ENCODE measurements at places on chromosomes 3 and 15. TPM values are rescaled to one million over a fixed set of nuclear protein-coding genes. Genes with fewer than 3 reads are reported as not detected.

Gene RHCG
- total RNA-seq: not detected

Gene ANP32A
- total RNA-seq: 38.0 TPM

Gene PPP1R2
- 81.5 TPM for total RNA-seq

Gene NOX5
- 0.64 TPM for total RNA-seq

Gene TM6SF1
- 1.7 TPM for total RNA-seq

Gene ABHD10
- total RNA-seq: 38.0 TPM

Gene GTF2A2
- total RNA-seq: 25.1 TPM

Gene EEF1AKMT4
- total RNA-seq: 3.9 TPM

Gene PPP2R3A
- 23.2 TPM for total RNA-seq

Gene HAUS2
- total RNA-seq: 26.7 TPM

Gene CMTM7
- 8.2 TPM for total RNA-seq

Measured in fibroblast of villous mesenchyme (primary cell).